ENCODE measurements at places on chromosomes 1 and 21.

DNA sequence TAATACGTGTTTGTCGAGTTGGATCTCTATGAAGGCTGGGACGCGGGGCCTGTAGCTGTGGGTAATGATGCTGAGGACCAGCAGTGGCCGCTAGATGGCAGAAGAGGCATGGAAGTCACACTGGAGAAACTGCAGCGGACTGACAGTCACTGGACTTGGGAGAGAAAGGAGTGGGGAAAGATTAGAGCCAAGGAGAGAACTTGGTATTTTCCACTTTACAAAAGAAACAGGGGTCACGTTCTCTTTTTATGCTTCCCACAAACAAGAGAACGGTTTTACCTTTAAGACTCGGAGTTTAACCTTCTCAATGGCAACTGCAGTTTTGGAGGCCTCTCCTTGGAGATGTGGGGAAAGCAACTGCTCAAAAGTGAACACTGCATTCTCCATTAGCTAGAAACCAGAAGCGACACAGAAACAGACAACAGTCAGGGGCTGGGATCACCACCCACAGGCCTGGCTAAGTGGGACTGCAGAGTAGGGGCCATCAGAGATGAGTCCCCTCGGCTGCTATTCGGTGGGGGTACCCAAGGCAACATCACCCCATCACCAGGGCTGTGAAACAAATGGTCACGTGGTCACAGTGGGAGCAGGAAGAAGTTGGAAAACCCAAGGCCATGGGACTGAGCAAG, 51.1 kb upstream of the EDEM3 start:
- DNase-seq: peak; percentile 36

DNA sequence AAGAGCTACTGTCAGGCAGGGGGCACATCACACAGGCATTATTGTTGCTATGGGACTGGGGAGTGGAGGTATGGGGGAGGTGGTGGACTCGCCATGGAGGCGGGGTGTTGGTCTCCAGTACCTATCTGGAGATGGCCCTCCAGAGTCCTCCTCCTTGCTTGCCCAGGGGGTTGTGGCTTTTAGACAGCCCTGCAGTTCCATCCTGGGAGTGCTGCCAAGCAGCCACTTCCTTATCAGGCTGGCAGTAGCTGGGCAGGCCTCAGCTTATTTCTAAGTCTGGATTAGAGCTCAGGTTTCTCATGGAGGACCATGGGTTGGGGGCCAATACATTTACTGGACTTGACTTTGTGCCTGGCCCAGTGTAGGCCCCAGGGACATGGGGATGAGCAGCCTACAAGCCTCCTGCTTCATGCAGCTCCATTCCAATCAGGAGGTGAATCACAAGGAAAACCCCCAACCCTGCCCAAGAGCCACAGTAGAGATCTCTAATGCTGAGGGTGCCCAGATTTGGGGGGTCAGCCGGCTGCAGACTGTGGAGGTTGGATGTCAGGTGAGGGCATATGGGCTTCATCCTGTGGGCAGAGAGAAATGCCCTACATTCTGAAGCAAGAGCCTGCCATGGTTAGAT, 210.7 kb upstream of the EDN2 start:
- no peak for DNase-seq

GRCh38 chr1:38858833-38859560, 575 bp downstream of the RRAGC start:
- no peak for DNase-seq

DNA sequence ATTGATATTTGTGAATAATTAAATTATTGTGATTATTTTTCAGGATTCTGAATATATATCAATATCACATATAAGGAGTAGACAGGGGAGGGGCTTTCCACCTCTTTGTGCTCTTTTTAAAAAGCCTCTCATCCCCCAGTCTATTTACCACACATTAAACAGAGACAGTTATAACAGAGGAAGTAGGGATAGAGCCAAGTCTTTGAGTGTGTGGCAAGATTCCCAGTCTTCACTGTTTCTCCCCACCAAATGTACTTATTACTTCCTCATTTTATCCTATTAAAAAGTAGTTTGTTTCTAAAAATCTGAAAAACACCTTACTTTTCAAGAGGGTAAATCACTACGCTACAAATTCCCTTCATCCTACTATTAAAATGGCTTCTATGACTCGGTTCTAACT, 46.7 kb downstream of the EPS15 start:
- no peak for DNase-seq

DNA sequence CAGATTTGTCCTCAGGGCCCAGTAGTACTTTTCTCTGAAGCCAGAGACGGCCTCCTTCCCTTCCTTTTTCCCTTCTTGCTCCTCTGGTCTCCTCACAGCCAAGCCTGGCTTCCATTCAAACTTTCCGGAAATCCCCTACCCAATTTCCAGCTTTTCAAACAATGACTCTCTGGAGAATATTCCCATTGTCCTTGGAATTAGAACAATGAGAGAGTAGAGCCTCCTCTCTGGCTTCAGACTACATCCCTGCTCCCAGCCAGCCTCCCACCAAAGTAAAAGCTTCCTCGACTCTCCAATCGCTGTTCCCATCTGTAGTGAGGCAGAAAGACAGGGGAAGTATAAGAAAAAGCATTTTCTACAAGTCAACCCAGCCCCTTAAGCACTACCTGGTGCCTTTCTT, 77.7 kb upstream of the SOX13 start:
- no peak for DNase-seq

DNA sequence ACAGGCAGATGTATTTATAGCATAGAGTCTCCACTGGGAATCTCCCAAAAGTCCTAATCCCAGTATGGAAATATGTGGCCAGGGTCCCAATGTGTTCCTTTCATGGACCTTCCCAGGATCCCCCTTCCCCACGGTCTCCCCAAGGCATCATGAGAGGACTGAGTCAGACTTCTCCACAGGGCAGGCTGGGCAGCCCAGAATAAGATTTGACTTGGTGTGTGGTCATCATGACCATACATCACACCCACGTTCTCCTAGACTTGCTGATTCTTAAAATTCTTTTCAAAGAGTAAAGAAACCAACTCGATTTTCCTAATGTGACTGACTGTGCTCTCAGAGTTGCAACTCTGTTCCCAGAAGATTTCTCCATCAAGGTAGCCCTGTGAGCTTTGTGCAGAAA, 93.9 kb upstream of the CD34 start:
- DNase-seq: no peak

GRCh38 chr1:21192871-21193270, 16.2 kb upstream of the EIF4G3 start:
- no peak for DNase-seq

DNA sequence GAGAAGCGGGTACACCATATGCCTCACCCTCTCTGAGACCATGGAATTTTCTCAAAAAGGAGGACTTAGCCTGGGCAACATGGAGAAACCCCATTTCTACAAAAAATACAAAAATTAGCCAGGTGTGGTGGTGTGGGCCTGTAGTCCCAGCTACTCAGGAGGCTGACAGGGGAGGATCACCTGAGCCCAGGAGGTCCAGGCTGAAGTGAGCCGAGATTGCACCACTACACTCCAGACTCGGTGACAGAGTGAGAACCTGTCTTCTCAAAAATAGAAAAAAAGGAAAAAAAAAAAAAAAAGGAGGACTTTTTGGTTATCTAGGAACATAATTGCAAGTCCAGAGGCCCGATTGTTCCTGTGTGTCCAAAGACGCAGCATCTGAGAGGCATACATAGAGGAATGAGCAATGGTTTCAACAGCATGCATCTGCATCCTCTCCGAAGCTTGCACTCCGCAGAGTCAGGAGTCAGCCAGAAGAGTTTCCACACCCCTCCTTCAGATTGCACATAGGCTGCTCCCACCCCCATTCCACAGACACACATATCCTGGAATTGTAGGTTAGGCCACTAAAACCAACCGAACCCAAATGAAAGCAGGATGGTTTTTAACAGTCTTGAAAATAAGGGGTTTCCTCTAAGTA, 2.5 kb upstream of the TBX15 start:
- no peak for DNase-seq

DNA sequence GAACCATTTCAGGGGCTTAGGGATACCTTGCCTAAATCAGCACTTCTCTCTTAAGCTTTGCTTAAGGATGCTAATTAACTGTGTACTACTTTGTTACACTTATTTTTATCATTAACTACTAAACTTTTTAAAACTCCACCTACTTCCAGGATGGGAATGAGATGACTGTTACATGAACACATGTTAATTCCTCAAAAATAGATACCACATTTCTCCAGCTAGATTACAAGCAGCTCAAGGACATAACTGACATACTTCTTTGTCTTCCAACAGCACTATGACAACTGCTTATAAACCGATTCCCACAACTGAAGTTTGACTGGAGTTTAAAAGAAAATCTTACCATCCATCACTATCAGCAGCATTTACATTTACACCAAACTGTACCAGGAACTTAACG, 53.7 kb downstream of the TP53BP2 start:
- no peak for DNase-seq

DNA sequence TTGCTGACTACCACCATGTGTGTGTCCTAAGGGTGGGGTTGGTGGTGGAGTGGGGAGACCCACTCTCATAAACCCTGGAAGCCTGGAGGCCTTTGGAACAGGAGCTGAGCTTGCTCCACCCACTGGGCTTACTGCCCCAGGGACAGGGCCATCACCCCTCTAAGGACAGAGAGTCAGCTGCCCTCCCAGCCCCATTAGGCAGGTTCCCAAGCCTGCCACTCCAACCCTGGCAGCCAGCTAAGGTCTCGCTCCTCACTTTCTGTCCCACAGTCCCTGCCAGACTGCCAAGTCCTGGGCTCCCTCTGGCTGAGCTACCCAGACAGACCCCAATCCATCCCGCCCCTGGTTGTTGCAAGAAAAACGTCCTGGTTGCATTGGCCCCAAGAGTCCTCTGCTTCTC, 3.8 kb downstream of the NT5C1A start:
- DNase-seq: no peak

DNA sequence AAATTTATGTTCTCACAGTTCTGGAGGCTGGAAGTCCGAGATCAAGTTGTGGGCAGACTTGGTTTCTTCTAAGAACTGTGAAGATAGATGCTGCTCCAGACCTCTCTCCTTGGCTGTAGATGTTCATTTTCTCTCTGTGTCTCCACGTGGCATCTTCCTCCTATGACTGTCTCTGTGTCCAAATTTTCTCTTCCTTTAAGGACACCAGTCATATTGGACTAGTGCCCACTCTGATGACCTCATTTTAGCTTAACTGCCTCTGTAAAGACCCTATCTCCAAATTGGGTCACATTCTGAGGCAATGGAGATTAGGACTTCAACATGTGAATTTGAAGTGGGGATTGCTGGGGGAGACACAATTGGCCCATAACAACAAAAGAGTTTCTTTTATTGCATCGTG, 125.3 kb upstream of the ETS2 start:
- DNase-seq: no peak

DNA sequence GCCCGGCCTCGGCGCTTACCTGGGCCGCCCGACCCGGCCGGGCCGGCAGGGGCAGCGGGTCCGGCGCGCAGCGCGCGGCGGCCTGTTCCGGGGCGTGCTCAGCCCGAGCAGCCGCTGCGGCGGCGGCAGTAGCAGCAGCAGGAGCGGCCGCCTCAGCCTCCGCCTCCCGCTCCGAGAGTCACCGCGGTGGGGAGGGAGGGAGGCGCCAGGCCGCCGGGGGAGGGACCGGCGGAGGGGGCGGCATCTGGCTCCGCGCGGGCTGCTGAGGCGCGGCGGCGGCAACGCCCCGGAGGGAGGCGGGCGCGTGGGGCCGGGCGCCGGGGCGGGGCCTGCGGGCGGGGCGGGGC, at the start of gene CTNNBIP1:
Gene CTNNBIP1 (minus strand): TSS at position 194 of the 347 bp plus-strand sequence. CDS start 38,205 bp downstream, outside the sequence.
- DNase-seq: no peak

- no peak for DNase-seq
Measured at GRCh38 chr1:77990629-77991204, 11.8 kb upstream of the FUBP1 start.

GRCh38 chr1:31549809-31550620, 26.3 kb upstream of the TINAGL1 start:
- no peak for DNase-seq

- no peak for DNase-seq
Measured at GRCh38 chr1:175002910-175003517, 3.3 kb downstream of the CACYBP start.

DNA sequence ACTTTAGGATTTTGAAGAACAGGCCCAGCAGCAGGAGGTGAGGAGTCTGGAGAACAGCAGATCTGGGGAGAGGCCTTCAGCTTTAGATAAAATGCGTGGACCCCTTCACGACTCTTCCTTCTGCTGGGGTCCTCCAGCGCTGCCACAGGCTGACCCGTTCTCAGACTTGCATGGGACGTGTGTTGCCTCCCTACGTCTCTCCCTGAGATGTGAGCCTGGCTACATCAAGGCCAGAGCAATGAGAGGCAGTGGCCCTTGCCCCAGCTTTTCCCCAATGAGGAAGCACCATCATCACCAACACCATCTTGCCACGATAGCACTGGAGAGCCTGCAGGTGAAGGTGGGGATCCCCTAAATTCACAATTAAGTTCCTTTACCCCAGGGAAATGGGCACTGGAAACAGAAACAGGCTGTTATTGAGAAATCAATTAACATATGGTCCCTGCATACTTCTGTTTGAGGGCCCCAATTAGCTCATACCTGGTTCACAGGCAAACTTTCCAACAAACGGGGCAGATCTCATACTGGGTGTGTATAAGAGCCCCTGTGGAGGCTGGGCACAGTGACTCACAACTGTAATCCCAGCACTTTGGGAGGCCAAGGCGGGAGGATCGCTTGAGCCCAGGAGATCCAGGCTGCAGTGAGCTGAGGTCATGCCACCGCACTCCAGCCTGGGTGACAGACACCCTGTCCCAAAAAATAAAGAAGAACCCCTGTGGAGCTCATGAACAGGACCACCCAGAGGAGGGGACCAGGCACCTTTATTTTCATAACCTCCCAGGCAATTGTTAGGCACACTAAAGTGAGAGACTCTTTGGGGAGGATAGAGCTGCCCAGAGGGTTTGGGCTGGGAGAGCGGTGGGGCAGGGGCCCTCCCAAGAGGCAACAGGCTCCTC, 12.1 kb upstream of the ADAMTSL4 start:
- no peak for DNase-seq

- no peak for DNase-seq
Measured at GRCh38 chr1:7590426-7590790, 180.7 kb upstream of the VAMP3 start.

DNA sequence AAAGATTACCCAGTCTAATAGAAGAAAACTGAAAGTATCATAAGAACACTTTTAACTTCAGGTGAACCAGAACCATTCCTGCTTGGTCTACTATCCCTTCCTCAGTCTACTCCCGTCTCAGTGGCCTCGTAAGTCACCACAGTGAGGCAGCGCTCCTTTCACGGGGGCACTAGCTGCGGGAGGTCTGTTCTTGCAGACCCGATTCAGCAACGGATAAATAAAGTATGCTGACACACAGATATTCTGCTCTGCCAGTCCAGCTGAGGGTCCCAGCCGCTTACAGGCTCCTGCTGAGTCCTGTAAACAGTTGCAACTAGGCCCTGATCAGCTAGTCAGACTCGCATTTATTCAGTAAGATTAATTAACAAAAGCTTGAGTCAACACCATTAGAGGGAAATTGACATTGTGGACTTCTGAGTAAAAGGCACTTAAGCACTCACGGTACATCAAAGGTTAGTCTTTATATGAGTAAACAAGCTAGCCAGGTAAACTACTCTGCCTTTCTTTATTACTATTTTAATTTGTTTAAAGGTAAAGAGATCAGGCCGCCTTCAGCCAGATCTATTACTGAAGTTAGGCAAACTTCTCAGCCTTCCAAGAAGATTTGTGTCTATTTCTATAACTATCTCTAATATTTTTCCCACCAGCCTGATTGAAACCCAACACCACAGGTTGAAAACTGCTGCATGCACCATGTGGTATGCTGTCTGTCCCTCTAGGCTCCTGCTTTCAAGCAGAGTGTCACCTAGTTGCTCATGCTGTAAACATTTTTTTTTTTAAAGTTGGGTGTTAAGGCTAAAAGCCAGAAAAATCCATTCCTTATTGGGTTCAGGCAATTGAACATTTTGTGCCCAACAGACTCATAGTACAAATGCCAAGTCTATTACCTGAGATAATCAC, 87.7 kb downstream of the INTS7 start:
- no peak for DNase-seq
